ENCODE measurements at places on chromosomes 2 and 18. TPM values are rescaled to one million over a fixed set of nuclear protein-coding genes. Genes with fewer than 3 reads are reported as not detected.

LRATD1 gene
- total RNA-seq = 0.30 TPM

VIT gene
- 0.30 TPM for total RNA-seq

REG1B gene
- total RNA-seq = not detected

EDAR gene
- not detected for total RNA-seq

Measured in smooth muscle cell of the umbilical artery (primary cell).